ENCODE measurements at places on chromosomes 4 and X.

DNA sequence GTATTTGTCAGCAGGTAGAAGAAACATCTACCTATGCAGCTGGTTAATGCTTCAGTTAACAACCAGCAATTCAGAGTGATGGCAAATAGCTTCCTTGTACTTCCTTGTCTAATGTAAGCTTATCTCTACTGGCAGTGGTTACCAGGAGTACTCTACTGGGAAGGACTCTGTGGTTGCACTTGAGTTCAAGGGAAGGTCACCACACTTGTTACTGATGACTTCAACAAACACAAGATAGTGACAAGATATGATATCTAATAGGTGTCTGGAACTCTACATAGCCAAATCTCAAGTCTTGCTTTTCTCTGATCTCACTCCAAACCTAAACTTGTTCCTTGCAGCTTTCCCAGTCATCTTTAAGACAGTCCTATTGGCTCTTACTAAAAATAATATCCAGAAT lies 1644.9 kb upstream of the TENM3 start:
- DNase-seq: no peak

DNA sequence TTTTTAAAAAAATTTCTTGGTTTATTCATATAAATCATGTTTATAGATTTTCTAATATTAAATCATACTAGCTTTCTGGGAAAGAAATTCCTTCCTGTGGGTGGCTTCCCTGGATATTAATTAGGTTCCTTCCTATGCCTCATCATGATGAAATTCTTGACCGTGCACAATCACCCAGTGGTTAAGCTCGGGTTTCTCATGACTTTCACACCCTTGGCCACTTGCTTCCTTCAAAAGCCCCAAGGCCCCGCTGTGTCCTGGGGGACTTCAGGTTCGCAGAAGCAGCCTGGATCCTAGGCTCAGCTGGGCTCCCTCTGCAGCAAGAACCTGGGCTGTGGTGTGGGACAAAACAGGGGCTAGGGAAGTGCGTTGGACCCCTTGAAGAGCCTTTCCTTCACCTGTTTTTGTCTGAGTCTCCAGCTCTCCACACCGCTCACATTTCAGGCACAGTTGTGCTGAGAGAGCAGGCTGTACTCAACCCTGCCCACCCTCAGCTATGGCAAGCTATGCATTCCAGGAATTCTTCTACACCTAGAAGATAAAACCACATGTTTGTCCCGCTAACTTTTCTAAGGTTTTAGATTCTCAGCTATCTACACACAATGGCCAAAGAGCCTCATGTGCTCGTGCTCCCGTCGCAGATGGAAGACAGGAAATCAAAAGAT lies 48.9 kb upstream of the TMSB15B start:
- DNase-seq: peak; percentile 49

DNA sequence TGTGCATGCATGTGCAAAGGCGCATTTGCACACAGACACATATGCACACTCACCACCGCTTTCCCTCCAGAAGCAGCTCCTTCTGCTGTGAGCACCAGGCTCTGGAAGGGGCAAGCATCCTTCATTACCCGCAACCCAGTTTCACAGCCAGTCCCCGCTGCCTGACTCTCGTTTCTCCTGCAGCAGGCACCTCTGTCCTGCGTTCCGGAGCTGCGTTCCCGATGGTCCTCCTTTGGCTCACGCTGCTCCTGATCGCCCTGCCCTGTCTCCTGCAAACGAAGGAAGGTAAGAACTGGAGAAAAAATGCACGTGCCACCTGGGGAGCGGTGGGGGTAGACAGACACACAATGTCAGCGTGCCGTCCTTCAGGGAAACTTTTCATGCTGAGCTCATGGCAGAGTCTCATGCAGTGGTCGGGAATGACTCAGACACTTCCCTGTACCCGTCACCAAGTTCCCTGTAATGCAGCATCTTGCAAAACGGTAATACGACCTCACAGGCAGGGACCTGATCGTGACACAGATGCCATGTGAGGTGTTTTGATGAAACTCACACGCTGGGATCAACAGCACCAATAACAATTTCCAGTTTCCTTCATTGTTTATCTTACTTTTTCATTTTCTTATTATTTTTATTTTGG lies 5.1 kb downstream of the IL3RA start:
- no peak for DNase-seq

DNA sequence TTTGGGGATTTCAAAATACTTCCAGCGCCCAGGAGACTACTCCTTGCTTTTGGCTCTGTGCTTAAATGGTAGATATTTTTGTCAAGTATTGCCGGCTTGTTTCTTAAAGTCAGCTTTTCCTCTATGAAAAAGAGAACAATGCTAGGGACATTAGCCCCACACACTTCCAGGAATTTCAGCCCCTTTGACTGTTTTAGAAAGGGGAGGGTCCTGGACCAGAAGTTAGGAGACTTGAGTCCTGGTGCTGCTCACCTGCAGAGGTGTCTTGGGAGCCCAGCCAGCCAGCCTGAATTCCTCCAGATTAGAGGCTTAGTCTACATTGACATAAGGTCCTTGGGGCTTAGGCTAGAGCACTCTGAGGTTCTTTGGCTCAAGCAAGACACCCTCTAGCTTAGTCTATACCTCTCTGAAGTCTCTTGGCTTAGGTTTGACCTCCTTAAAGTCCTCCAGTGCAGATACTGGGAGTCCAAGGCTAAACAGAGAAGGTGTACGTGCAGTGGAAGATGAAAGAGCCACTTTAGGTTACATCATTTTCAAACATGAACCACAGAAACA lies 1.6 kb upstream of the SETD7 start:
- no peak for DNase-seq

DNA sequence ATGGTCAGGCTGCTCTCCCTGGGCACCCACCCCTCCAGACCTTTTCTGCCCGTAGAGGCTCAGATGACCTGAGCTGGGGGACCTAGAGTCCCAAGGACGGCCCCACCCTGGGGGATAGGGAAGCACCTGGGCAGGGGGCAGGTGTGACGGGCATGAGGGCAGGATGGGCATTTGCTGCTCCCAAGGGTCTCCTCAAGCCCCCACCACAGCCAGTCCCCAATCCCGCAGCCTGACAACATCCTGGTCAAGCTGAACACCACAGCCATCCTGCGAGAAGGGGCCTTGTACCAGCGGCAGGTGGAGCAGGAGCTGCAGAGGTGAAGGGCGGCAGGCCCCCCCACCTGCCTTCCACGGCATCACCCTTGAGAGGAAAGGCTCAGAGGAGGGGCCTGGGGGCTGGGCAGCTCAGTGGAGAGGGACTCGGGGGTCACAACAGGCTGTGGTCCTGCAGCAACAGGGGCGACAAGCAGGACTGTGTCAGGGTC lies 17.8 kb upstream of the RNF4 start:
- DNase-seq: no peak

DNA sequence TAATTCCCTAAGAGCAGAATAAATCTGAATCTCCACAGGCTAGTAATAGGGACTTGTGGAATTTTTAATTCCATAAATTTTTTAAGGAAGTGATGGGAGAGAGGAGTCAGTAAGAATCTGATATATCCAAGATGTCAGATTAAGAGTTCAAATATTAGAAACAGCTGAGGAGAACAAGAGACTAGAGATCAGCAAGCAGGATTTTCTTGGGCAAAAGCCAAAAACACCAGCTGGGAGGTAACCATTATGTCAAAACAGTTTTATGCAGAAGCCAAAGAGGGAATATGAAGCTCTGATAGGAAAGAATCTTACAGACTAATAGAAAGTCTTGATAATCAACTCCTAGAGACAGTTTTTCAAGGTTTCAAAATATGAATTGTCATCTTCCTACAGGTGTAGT lies 72.2 kb upstream of the RBPJ start:
- DNase-seq: peak; percentile 90

DNA sequence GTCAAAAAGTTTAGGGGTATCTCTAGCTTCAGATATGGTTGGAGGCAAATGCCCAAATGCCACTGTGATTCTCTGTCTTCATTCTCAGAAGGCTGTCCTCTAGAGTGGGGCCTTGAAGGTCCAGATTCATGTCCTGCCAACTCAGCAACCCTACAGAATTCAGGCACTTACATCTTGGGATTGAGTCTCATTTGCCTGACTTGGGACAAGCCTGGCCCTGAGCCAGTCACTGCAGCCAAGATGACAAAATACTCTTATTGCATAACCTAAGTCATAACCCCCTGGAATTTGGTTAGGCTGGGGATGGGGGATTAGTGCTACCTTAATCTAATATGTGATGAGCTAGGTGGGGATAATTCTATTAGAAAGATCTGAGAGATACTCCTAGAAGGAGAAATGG lies 100.5 kb downstream of the AREG start:
- DNase-seq: peak; percentile 31

DNA sequence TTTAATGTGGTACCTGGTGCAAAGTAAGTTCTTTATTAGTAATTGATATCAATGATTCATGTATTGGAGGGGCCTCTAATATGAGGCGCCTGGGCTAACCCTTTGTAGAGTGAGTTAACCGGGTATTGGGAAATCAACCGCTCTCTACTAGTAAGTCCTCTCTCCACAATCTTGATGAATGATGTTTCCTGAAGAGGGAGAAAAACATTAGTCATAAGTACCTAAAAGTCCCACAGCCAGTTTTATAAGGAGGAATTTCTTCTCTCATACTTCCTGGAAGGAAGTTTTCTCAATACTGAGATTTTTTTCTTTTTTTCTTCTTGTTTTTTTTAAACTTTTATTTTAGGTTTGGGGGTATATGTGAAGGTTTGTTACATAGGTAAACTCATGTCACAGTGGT lies 62.3 kb downstream of the AGTR2 start:
- DNase-seq: peak; percentile 58

- DNase-seq: peak; percentile 74
Observed at GRCh38 chr4:169397762-169398161, 127.0 kb upstream of the SH3RF1 start.

- DNase-seq: no peak
Observed at GRCh38 chrX:133781174-133781573, 204.2 kb downstream of the GPC3 start.

- peak; percentile 68 for DNase-seq
Observed at GRCh38 chr4:138259824-138260223, 17.7 kb upstream of the SLC7A11 start.

DNA sequence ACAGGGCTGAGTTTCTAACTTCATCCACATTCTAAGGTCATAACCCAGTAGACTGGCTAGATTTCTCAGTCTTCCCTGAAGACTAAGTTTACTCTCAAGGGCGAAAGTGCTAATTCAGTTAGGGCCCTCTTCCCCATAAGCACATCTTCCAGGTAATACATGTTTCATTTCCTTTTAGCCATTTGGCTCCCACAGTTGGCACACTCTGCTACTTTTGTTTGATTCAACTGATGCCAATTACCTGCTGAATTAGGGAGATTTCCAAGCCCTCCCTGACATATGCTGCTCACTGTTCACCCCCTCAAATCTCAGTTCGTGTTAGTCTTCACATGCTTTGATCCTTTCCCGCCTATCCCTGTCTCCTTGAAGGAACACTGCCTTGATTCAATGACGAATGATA lies 17.0 kb upstream of the WDR17 start:
- no peak for DNase-seq

- no peak for DNase-seq
Observed at GRCh38 chr4:7929118-7929951, 10.3 kb downstream of the AFAP1 start.

DNA sequence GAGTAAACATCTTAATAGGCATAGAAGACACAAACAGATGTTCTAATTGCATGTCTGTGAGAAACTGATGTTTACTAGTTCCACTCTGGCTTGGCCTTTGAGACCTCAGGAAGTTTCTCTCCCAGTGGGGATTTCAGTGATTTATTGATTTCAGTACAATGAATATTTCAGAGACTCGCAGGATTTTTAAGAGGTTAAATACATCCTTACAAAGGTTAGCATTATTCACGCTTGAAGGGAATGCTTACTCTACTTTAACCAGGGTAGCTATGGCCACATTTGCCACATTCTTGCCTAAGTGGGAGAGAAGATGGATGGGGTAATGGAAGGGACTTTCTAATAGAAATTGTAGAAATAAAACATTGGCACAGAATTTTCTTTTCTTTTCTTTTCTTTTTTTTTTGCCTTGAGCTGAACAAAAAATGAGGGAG lies 480.1 kb downstream of the SPRY1 start:
- no peak for DNase-seq

DNA sequence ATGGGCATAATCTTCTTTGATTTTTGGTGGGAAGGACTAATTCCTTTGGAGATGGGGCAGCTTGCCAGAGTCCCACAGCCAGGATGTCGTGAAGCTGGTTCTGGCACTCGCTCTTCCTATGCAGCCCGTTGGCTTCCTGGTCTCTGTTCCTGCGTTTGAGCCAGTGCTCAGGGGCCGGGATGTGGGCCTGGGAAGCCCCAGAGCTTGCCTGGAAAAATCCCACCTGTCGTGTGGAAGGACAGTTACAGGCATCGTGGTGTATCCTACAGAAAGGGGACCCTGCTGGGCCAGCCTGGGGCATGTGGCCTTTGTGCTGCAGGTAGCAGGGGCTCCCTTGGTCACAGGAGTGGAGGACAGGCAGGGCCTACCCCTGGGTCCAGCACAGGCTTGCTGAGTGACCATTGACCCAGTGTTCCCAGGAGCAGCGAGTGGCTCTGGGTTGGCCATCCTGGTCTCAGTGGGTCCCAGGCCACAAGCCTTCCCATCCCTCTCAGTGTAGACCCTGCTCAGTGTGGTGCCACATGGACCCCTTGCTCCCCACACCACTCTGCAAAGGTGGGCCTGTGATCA lies 50.2 kb downstream of the ADRA2C start:
- no peak for DNase-seq

DNA sequence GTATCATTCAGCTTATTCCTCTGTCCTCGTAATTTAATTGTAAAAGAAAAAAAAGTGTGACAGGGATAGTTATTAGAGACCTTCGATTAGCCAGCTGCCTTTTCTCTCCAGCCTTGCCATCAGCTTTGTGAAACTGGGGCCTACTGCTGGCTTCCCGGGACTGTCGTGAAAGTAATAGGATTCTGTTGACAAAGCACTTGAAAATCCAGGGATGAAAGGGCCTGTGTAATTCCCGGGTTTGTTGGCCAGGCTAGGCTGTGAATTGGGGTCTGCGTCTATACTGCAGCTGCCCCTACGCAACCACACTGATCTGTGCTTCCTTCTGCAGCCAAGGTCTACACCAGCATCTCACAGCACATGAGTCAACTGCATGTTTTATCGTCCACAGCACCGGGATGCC lies 120.4 kb upstream of the SCML1 start:
- DNase-seq: no peak

DNA sequence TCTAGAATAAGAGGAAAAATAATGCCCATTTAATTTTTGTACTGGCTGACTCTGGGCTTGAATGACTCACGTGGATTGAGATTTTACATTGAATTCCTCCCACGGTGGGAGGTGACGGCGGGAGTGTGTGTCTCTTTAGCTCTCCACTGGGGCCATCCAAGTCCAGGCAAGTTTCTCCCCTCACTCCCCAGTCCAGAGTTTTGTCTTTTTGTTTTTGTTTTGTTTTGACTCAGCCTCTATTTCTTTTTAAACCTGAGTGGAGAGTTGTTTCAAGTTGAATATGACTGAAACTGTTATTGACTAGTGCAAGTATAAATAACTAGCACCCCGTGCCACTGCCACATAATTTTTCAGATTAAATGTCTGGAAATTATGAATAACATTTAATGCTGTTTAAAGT lies 13.6 kb downstream of the CHST7 start:
- peak; percentile 63 for DNase-seq

DNA sequence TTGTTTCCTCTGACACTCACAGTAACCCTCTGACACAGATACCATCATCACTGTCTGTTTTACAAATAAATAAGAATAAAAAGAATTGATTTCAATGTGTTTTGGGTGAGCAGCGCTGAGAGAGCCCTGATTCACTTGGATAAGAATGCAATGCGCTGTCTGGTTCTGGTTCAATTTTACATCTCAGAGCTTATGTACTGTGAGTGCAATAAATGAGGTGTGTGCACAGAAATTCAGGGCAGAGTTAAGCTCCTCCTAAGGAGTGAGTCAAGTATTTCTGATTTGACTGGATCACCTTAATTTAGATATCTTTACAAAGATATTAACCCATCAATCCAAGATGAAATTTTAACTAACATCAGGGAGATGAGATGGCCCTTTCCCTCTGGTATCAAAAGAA lies 11.2 kb downstream of the FAM9C start:
- peak; percentile 48 for DNase-seq

All from fibroblast of upper back skin (primary cell).